ENCODE measurements at places on chromosomes 7 and 10.

DNA sequence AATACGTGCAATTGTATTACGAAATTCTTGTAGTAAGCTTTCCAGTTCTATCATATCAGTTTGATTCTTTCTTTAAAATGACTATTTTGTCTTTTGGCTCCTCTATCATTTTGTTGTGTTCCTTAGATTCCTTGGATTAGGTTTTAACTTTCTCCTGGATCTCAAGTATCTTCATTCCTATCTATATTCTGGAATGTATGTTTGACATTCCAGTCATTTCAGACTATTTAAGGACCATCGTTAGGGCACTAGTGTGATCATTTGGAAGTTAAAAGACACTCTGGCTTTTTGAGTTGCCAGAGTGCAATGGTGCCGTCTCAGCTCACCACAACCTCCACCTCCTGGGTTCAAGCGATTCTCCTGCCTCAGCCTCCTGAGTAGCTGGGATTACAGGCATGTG, 45.7 kb upstream of the SFTPD start:
- no peak for DNase-seq

GRCh38 chr10:25083546-25084111, 67.2 kb downstream of the THNSL1 start:
- DNase-seq = no peak

GRCh38 chr7:107147464-107148393, 21.1 kb upstream of the HBP1 start:
- DNase-seq = no peak

GRCh38 chr10:88207121-88207546, 343.7 kb downstream of the PTEN start:
- no peak for DNase-seq

GRCh38 chr7:41116337-41116736, 586.6 kb downstream of the INHBA start:
- no peak for DNase-seq

GRCh38 chr10:116785867-116786266, 43.5 kb upstream of the HSPA12A start:
- no peak for DNase-seq

- no peak for DNase-seq
Observed at GRCh38 chr10:62895063-62895462, 78.9 kb upstream of the EGR2 start.

DNA sequence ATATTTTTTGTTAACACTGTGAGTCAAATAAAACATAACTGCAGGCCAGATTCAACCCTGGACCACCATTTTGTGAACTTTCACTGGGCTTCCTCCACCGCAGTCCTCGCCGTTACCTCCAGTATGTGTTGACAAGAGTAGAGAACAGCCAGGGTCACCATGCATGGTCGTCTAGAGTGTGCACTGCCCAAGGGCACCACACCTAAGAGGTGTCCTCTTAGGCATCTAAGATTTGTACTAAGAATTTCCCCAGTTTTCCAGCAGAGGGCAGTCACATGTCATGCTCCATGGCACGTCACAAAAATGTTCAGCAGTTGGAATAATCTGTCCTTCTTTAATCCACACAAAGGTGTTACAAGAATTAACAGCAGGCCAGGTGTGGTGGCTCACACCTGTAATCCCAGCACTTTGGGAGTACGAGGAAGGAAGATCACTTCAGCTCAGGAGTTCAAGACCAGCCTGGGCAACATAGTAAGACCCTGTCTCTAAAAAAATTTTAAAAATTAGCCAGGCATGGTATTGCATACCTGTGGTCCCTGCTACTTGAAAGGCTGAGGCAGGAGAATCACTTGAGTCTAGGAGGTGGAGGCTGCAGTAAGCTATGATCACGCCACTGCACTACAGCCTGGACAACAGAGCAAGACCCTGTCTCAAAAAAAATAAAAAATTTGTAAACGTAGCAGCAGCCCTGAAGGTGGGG, 71.2 kb upstream of the FOXK1 start:
- DNase-seq = peak; percentile 11

GRCh38 chr10:91824076-91824475, 25.9 kb downstream of the TNKS2 start:
- no peak for DNase-seq

GRCh38 chr10:77391605-77392235, 245.9 kb downstream of the KCNMA1 start:
- no peak for DNase-seq

DNA sequence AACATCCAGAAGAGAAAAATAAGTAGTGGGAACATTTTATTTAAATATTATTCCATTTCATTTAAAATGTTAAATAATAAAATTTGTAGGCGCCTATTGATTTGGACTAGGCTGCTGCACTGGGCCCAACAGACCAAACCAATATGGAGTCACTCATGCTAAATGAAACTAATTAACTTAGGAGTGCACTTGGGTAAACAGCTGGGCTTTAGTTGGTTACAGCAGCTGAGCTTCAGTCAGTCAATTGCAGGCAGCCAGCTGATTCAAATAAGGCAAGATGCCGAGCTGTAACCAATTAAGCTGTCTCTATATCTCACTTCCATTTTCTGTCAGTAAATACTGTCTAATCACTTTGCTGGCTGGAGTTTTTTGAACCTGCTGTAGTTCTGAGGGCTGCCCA, 102.1 kb upstream of the WDR11 start:
- no peak for DNase-seq

DNA sequence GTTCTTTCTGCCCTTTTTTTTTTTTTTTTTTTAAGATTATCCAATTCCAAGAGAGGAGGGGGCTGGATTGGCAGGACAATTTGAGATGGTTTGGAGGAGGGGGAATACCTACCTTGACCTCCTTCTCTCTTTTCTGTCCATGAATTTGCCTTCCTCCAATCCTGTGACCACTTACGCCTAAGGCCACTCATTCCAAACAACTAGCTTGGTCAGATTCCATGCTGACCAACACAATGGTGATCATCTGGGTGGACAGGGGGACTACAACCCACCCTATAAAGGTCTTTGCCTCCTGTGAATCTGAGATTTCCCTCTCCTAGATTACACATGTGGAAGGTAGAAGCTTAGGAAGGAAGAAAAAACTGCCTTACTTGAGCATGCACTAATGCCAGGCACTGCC, 2.3 kb upstream of the LDB1 start:
- DNase-seq = no peak

- DNase-seq = no peak
Observed at GRCh38 chr10:96834120-96834519, 2.0 kb downstream of the LCOR start.

GRCh38 chr7:42493436-42494198, 256.6 kb upstream of the GLI3 start:
- DNase-seq = no peak

- DNase-seq = no peak
Observed at GRCh38 chr10:4545062-4545461, 280.9 kb upstream of the AKR1E2 start.

DNA sequence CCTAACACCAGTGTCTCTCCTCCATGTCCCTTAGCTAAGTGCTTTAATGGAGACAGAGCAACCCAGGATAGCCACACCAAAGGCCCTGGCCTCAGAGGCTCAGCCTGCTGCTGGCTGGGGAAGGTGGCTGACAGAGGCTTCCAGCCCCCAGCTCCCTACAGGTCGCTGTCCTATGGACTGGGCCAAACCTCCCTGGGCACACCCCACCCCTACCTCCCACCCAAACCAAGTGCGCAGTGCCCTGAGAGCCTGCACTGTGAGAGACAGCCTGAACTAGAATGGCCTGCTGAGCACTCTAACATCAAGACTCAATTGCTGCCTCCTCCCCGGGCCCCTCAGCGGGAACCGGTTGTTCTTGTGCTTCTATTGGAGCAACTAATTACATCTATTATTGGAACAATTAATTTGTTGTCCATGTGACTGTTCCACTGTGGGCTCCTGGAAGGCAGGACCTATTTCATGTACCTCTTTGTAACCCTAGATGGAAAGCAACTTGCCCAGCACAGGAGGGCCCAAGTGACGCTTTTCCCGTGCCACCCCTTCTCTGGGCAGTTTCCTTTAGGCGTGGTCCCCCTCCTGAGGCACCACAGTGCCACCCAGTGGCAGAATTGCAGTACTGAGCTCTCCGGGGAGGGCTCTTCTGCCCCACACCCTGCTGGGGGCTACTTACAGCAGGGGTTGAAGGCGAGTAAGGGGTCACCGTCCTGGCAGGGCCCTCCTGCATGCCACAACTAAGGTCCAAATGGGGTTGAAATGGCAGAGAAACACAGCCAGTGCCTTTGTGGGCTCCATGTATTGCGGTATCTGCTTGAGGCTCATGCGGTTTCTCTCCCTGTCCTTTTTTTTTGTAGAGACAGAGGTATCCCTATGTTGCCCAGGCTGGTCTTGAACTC, 63.7 kb upstream of the WAPL start:
- peak; percentile 40 for DNase-seq

- DNase-seq = no peak
Observed at GRCh38 chr7:66237906-66238772, 33.0 kb downstream of the TPST1 start.

- DNase-seq = no peak
Observed at GRCh38 chr7:70037171-70037933, 439.1 kb downstream of the AUTS2 start.

- no peak for DNase-seq
Observed at GRCh38 chr7:131753620-131754222, 197.3 kb upstream of the PODXL start.

DNA sequence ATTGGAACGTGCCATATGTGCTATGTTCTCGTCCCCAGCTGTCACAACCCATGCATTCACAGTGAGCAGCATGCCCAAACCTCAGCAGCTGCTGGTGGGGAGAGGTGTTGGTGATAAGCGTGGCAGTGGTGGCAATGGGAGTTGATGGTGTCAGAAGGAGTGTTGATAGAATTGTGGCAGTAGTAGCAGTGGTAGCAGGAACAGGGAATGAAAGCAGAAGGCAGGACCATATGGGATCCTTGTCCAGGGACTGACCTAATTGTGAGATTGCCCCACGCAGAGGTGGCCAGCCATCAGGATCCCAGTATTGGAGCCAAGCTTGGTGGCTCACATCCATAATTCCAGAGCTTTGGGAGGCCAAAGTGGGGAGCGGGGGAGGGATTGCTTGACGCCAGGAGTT, 276.3 kb downstream of the GALNT17 start:
- DNase-seq = no peak

DNA sequence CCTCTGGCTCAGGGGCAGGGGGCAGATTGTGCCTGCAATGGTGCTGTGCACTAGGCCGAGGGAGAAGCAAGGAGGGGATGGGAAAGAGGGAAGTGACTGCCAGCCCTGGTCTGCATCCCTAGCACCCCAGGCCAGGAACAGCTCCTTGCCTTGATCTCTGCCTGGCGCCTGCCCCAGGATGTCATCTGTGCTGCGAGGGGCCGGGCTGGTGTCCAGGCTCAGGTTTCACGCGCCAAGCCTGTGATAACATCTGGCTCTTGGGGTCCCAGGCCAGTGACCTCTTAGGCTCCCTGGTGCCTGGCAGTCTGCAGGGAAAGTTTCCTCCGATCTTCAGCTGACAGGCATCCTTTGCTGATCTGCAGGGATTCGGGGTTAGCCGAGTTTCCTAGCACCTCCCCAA, 193.5 kb upstream of the GPR26 start:
- no peak for DNase-seq

DNA sequence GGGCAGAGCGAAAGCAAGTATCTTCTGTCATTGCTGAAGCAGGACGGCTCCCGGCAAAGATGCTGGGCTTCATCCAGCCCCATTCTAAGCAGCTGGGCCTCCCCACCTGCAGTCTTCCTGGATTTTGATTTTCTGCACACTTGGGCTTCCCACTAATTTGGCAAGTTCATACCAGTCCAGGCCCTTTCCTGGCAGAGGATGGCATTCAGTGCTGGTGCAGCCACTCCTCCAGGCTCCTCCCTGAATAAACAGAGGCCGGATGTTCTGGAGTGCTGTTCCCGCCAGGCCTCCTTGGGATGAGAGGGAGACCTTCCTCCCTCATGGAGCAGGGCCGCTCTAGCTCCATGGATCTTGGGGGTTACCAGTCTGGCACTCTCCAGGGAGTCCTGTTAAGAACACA, 3.4 kb downstream of the BAG3 start:
- DNase-seq = no peak

DNA sequence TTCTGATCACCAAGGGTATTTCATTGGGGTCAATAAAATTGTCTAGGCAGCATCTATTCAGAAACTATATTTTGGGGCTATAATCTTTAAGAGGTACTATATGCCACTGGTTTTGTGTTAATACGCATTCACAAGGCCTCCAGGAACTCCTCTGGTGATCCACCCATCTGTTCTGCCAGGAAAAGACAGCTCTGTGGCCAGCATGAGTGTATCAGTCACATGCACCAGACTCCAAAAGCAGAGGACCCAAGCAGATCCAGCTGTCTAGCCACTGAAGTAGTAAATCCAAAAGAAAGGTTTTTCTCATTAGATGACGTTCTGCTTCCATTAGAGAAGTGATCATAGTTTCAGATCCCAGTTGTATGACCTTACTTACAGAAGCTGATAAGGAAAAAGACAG, 199.6 kb upstream of the CELF2 start:
- DNase-seq = no peak

DNA sequence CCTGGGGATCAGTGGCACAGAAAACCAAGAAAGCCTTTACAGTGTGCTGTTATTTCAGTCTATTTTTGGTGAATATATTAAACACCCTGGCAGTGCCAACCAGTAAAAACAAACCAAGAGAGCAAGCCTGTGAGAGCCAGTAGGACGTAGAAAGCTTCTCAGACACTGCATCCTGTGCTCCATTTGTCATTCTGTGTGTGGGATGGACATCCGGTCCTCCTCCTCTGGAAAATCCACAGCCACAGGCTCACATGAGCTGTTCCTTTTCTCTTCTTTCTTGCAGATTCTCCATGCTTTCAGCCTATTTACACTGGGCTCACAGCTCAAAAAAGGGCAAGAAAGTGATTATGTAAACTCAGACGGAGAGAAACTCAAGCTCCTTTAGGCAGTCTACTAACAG, 119.7 kb upstream of the YAE1 start:
- no peak for DNase-seq

GRCh38 chr7:107464666-107465226, 5.1 kb upstream of the GPR22 start:
- DNase-seq = no peak

- DNase-seq = no peak
Observed at GRCh38 chr10:89470628-89471027, 56.3 kb downstream of the IFIT5 start.

GRCh38 chr10:123103944-123104343, 31.8 kb upstream of the HMX3 start:
- DNase-seq = no peak

DNA sequence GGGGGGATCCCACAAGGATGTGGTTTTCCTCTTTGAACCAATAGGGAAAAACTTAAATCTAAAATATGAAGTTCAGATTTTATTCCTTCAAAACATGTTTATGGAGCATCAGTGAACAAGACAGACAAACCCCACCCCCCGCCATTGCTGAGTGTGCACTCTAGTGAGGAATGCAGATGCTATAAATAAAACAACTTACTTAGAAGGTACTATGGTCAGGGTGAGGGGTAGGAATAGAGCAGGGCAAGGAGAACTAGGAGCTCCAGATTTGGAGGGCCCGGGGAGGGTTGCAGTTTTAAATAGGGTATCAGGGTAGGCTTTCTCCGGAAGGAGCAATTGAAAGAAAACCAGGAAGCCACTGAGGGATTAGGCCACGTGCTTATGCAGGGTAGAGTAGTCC, 47.9 kb downstream of the CELF2 start:
- no peak for DNase-seq
